ENCODE measurements at places on chromosomes 16 and 17.

DNA sequence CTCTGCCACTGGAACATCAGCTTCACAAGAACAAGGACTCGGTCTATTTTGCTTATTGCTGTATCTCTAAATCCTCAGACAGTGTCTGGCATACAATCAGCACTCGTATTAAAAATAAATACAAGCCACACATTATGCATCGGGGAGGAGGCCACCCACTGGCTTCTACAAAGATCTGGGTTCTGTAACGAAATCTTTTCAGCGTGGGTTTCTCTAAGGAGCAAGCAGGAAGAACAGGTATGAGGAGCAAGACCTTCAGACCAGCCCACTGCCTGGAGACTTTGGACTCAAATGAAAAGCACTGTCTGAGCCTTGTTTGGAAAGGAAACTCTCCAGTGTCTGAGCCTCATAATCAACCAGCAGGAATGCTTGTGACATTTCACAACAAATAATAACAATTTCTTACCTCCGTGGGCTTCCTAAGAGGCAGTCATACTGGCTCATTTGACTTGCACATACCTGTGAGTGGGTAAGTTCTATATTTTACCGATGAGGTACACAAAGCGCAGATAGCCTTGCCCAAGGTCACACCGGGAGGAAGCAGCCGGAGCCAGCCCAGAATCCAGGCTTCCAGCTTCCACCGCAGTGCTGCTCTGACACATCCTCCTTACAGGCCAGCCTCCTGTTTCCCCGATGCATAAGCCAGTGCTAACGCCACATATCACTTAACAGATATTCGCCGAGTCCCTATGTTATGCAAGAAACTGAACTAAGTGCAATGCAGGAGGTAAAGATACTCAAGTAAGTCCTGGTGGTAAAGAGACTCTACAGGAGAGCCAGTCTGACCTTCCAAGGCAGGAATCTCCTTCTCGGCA, 118.6 kb upstream of the TNRC6C start:
- no peak for DNase-seq

DNA sequence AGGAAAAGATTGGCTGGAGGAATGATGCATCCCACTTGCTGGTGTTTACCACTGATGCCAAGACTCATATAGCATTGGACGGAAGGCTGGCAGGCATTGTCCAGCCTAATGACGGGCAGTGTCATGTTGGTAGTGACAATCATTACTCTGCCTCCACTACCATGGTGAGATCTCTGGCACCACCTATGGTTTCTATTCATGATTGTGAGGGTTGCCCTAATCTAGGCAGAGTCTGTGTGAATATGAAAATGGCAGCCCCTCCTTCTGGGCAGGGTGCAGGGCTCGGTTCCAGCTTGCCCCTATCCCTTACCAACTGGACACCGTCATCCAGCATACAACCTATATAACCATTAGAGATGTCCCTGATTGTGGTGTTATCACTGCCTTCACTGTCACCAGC, 33.4 kb downstream of the ITGB3 start:
- DNase-seq: no peak

GRCh38 chr17:45227926-45228762, 6.5 kb downstream of the FMNL1 start:
- peak; percentile 58 for DNase-seq

DNA sequence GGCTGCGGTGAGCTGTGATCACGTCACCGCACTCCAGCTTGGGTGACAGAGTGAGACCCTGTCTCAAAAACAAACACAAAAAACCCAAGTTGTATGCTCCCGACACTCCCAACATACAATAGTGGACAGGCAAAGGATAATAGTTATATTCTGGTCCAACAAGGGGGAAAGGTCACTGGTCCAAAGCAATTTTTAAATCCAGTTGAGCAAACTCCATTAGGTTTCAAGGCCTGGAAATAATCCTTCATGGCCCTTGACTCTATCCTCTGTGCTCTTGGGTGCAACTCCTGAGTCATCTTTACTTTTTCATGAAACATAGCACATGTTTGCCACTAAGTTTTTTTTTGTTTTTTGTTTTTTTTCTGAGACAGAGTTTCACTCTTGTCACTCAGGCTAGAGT, 50.3 kb upstream of the PHOSPHO1 start:
- DNase-seq: no peak

GRCh38 chr17:79330229-79330628, 255.6 kb downstream of the ENGASE start:
- no peak for DNase-seq

- no peak for DNase-seq
Observed at GRCh38 chr17:40724656-40725055, 21.1 kb upstream of the KRT24 start.
